Psoas muscle (tissue), 8 donors: ENCODE measurements at places on chromosomes 7 and 10.

GRCh38 chr7:15967551-15967950 lies 281.1 kb upstream of the MEOX2 start:
- H3K27me3 ChIP-seq, result no peaks in the 10 kb centered on the region
- H3K4me3 ChIP-seq, result no peak overlapping the region

- H3K27ac ChIP-seq, result no peak overlapping the region
- H3K4me3 ChIP-seq, result no peak overlapping the region
- peaks cover 47% of the 10 kb centered on the region for H3K4me1 ChIP-seq
- H3K27me3 ChIP-seq, result no peaks in the 10 kb centered on the region
- H3K36me3 ChIP-seq, result no peaks in the 10 kb centered on the region
- DNase-seq, result no peak
These were observed 22.2 kb downstream of the ARHGAP21 start for GRCh38 chr10:24701447-24701846.

- no peak overlapping the region for H3K27ac ChIP-seq
- DNase-seq, result no peak
- H3K36me3 ChIP-seq, result no peaks in the 10 kb centered on the region
- no peaks in the 10 kb centered on the region for H3K27me3 ChIP-seq
- no peaks in the 10 kb centered on the region for H3K4me1 ChIP-seq
These were observed 193.1 kb upstream of the POM121L12 start for GRCh38 chr7:52842202-52842900.

DNA sequence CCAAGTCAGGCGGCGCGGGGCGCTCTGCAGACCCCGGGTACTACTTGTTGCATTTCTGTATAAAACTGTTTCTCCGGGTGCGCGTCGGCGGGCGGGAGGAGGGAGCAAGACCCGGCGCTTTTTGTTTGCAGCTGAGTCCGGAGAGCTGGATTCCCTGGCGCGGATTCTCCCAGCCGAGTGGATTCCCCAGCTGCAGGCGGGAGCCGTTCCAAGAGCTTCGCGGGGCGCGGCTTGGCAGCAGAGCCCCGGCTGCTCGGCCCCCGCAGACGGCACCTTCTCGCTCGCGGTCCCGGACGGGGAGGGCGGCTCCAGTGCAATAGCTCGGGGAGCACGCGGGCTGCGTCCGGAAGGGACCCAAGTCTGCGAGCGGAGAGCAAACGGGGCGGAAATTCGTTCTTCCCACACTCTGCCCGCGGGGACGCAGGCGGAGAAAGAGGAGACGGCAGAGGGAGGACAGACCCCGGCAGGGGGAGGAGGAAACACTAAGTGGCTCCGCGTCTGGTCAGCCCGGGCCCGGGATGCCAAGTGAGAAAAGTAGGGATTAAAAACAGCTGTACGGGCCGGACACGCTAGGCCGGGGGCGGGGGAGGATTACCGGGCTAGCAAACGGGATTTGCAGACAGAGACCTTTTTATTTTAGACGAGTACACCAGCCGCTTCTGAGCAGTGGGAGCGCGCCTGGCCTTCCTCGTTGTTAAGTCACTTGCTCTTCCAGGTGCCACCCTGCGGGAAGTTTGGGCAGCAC lies at the start of gene TRIL:
TSS of gene TRIL (minus strand) at position 96 of the 745 bp plus-strand sequence. CDS start 284 bp downstream, outside the sequence.
- H3K36me3 ChIP-seq, result no peaks in the 10 kb centered on the region
- peak within 1 kb of the TSS; percentile 78 for H3K4me3 ChIP-seq
- DNase-seq, result peak; percentile 91
- peaks cover 16% of the 10 kb centered on the region for H3K4me1 ChIP-seq
- H3K27ac ChIP-seq, result peak within 1 kb of the TSS; percentile 41

DNA sequence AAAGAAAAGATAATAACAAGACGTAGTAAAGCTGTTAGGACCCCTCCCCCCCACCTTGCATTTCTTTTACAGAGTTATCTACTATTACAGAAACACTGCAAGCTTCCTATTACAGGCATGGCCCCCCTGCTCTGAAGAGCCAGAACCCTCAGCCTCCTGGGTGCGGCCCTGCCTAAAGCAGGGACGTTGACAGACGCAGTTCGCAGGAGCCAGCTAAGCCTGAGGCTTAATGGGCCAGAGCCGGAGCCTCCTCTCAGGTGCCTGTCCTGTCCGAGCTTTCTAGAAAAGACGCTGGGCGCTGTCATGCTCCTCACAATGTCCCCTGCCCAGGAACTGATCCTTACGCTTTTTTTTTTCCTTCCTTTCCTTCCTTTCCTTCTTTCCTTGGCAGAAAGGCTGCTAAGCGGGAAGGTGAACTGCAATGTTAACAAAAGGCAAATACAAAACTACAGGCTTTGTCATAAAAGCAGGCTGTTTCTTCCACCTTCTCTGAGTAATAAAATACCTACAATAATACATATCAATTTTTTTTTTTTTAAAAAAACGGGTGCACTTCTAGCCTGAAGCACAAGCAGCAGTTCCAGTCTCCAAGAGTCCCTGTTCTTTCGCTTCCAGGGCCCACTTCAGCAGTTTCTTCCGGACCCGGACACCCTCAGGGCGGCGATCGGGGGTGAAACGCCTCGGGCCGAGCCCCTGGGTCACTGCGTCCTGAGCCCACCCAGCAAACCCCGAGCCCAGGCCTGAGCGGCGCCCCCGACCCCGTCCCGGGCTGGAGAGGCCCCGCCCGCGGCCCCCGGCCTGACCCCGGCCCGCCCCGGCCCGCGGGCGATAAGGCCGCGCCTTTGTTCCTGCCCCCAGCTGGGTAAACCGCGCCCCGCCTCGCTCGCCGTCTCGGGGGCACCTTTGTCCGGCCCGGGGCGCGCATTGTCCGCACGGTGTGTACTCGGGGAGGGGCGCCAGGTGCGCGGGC lies 11.2 kb downstream of the MNX1 start:
- peaks cover 20% of the 10 kb centered on the region for H3K4me1 ChIP-seq
- H3K36me3 ChIP-seq, result no peaks in the 10 kb centered on the region
- DNase-seq, result no peak
- H3K4me3 ChIP-seq, result peak overlapping the region; percentile 52
- H3K27me3 ChIP-seq, result no peaks in the 10 kb centered on the region
- no peak overlapping the region for H3K27ac ChIP-seq
